ENCODE measurements at places on chromosomes 3 and 15. TPM values are rescaled to one million over a fixed set of nuclear protein-coding genes. Genes with fewer than 3 reads are reported as not detected.
A peak's percentile ranks its signal among the peaks of the same experiment; 100 is the strongest.

DNA sequence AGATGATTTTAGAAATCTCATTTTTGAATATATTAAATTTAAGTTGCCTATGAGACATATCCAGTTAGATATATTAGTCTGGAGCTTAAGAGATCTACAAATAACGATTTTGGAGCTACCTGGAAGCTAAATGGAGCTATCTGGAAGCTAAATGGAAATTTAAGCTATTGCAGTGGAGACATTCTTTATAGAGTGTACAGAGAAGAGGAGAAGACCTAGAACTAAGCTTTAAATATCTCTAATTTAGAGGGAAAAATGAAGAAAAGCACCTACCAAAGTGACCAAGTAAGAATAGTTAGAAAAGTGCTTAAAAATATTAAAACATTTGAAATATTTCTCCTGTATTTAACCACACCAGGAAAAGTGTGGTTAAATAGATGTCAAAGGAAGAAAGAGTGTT lies 28.3 kb downstream of the SPESP1 start:
- DNase-seq, result no peak

GRCh38 chr15:31245756-31246155 lies 80.9 kb upstream of the KLF13 start:
- no peak for DNase-seq

DNA sequence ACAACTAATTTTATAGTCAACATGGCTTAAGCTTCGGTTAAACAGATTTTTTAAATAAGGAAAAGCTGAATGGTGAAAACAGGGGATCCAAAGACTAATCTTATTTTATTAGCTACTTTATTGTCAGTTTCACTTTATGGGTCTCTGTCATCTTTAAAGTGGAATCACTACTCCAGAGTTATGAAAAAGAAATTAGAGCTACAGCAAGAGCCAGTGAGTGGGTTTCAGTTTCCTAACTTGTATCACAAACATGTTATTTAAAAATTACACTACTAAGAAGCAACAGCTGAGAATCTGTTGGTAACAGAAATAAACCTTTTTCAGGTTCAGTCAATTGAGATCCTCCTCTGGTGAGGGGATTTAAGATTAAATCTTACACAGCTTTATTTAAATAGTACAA lies 10.0 kb downstream of the PHC3 start:
- no peak for DNase-seq

ARGFX gene
- total RNA-seq, result not detected

GRCh38 chr3:71753701-71754609 lies at the start of gene GPR27:
Gene GPR27, plus strand, starts transcription at chr3:71753855. Its CDS starts 195 bp downstream, at chr3:71754050.
- peak; percentile 12 for DNase-seq

GRCh38 chr3:26622621-26623418 lies at the start of gene LRRC3B:
Gene LRRC3B, plus strand, starts transcription at chr3:26622772. Its CDS starts 86,901 bp downstream, at chr3:26709673.
- no peak for DNase-seq

GRCh38 chr15:34043391-34043790 lies 4.4 kb upstream of the AVEN start:
- DNase-seq, result no peak

GRCh38 chr15:84983711-84984110 lies 2.1 kb downstream of the PDE8A start:
- DNase-seq, result peak; percentile 23

ATP10A gene
- total RNA-seq, result 12.8 TPM

GRCh38 chr3:72155391-72156064 lies 370.6 kb upstream of the PROK2 start:
- DNase-seq, result peak; percentile 98

ST6GAL1 gene
- 1.7 TPM for total RNA-seq

RTP4 gene
- total RNA-seq, result not detected

DNA sequence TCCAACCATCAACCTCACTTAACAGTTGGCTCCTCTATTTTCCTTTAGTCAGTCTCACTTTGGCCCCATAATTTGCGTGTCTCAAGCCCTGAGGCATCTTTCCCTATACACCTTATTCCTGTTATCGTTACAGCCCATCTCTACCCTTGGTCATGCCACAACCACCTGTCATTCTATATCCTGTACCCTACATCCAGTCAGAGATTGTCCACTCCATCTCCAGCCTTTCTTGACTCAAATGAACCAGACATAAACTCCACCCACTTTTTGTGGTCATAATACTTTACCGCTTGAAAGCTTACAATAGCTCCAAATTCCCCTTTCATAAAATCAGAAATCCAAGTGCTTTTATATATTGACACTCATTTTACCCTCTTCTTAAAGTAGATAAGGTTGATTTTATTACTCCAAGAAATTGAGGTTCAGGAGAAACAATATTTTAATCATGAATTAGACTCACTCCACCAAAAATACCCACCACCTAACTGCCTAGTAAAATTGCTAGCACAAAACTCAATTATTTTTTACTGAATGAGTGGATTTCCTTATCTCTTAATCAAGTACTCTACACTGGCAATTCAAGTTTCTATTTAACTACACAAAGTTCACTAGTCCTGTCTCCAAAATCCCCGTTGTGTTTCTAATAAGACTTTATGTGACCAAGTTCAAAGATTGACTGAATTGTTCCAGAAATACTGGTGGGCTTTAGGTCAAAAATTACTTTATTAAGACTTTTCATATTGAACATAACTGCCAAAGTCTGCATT lies 9.1 kb downstream of the CCR4 start:
- DNase-seq, result no peak

DNA sequence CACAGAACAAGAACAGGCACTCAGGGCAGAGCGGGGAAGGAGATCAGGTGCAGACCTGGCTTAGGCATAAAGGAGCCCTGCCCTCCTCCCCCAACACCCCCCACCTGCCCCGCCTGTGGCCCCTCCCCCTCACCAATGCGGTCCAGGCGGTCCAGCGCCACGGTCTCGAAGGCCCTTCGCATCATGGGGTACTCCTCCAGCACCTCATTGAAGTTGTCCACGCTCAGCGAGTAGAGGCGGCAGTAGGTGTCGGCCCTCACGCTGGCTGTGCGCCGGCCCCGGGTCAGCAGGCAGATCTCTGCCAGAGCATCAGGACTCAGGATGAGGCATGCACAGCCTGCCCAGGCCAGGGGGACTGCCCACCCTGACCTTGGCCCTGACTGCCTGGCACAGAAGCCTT lies 44.8 kb downstream of the HCN4 start:
- no peak for DNase-seq

DNA sequence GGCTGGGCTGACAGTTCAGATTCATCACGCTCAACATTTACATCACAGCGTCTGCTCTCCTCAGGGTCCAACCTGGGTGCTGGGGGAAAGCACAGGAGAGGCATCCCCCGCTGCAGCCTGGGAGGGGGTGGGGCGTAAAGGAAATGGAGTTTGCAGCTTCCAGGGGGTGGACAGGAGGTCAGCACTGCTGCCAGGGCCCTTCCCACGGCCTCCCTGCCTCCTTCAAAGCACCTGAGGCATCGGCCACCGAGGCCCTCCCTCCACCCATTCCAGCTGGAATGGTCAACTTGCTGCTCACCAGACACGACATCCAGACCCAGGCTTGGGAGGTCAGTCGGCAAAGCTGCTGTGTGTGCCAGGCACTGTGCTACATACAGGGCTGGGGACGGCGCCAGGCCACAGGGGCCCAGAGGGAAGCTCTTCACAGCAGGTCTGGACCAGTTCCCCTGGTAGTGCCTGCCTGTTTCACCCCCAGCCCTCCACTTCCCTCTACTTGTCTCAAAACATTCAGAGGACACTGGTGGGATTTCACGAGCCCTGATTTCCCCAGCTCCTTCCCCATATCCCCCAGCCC lies 120.7 kb downstream of the ANP32A start:
- no peak for DNase-seq

TMCO5A gene
- not detected for total RNA-seq

ZNF660 gene
- 1.4 TPM for total RNA-seq

DLEC1 gene
- total RNA-seq, result not detected

- no peak for DNase-seq
These were observed 191.8 kb downstream of the FAM43A start for GRCh38 chr3:194877291-194878119.

WDR93 gene
- total RNA-seq, result not detected
